ENCODE measurements at places on chromosomes 12 and 14.

DNA sequence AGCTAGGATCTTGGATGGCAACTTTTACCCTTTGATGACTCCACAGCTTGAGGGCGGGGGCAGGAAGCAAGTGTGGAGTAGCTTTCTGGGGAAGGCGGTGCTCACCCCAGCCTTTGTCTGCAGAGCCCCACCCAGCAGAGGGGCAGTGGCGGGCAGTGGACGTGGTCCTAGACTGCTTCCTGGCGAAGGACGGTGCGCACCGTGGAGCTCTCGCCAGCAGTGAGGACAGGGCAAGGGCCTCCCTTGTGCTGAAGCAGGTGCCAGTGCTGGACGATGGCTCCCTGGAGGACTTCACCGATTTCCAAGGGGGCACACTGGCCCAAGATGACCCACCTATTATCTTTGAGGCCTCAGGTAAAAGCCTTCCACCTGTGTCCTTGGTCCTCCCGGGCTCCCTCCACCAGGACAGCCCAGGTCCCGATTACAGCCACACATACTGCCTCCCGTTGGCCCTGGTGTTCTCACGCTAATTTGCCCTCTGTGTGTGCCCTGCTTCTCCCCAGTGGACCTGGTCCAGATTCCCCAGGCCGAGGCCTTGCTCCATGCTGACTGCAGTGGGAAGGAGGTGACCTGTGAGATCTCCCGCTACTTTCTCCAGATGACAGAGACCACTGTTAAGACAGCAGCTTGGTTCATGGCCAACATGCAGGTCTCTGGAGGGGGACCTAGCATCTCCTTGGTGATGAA, 1.2 kb downstream of the TAPBPL start:
- DNase-seq, result no peak

DNA sequence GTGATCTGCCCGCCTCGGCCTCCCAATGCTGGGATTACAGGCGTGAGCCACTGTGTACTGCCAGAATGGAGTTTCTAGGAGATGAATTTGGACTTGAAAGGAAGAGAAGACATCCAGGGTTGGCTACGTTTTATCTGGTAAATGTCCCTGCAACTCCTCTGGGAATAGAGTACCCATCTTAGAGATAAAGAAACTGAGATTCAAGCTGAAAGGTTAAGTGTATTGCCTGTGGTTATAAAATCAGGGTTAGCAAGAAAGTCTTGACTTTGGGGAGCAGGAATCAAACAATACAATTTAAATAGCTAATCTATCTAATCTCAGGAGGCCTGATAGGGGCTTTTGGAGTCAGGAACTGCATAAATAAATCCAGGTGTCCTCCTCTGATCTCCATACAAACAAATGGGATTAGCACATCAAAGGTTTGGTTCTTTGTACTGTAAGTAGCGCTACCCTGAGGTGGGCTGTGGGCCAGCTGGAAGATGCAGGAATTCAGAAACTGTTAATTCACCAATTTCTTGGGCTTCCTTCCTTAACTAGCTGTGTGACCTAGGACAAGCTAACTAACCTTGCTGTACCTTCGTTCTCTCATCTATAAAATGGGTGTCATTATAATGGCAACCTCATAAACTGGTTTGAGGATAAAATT, 45.1 kb downstream of the TBX3 start:
- no peak for DNase-seq

DNA sequence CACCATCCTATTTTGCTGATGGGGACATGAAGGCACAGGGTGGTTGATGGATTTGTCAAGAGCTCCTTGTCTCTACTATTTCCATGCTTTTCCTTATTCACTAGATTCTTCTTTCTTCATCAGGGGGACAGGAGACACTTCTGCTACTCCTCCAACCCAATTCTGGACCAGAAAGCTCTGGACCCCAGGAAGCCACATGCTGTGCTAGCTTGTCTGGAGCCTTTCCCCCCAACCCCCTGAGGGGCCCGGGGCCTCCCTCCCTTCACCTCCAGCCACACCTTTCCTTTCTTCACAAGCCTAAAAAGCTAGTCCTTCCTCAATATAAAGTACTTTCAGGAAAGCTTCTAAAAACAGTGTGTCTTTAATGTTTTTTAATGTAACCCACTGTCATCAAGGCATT, 75.1 kb upstream of the CAPRIN2 start:
- DNase-seq, result no peak

DNA sequence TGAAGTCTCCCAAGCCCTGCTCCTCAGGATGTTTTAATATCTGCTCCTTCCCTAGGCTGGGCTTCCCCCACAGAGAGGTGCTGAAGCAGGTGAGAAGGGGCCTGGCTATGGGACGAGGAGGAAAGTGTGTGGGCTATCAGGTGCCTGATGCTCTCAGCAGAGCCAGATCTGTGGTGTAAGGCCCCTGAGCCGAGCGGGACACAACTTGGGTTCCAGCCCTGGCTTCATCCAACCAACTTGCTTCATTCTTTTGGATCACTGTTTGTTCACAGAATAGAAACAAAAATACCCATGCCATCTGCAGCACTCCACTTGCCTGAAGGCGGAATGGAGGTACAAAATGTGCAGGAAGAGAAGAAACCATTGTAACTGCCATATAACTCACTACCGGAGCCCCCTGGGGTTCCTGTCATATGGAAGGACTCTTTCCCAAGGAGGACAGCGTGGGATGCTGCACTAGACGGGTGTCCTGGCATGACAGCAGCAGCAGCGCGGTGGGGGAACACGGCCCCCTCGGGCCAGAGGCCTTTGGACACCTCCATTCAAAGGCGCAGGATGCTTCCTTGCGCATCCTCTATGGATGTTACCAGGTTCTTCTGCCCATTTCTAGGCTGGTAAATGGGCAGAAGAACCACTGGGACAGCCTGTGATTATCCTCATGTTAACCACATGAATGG, 95.8 kb downstream of the CRACR2A start:
- DNase-seq, result no peak

DNA sequence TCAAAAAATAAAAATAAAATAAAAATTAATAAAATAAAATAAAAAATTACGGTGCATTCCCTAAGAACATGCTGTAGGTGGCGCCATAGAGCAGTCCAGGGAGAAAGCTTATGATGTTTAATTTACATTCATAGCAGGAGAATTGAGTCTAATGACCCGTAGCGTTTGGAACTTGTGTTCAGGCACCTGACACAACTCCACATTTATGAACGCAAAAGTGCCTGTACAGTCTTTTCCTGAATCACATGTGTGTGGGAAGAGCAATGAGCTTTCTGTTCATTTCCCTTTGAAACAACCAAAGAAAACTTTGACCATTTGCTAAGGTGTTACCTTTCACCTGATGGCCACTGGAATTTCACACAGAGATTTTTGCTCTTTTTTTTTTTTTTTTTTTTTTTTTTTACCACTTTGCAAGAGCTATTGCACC, 60.6 kb upstream of the KCNA1 start:
- DNase-seq, result no peak

DNA sequence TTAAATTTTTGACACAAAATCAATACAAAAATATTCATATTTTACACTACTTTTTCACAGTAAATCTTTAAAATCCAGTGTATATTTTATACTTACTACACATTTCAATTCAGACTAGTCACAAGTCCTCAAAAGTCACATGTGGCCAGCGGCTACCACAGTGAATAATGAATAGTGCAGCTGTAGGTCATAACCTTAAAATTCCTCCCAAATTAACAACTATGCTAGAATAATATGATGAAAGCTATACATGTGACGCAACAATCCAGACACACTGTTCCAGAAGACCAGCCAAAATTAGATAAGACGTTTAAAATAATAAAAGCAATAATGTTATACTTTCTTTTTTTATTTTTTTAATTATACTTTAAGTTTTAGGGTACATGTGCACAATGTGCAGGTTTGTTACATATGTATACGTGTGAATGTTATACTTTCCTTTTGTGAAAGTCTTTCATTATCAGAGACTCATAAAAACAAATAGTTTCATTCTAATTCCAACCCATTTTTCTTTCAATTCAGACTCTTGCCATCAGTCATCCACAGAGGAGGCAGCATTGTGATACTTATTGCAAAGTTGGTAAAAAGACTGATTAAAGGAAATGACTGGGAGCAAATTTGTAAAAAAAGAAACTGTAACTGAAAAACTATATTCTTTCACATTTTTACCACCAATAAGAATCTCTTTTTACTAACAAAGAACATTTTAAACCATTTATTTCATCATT, 67.0 kb downstream of the C2CD5 start:
- no peak for DNase-seq

GRCh38 chr12:69648476-69648875, 37.8 kb upstream of the LRRC10 start:
- DNase-seq, result no peak

GRCh38 chr14:99179946-99180345, 92.1 kb downstream of the BCL11B start:
- DNase-seq, result no peak

GRCh38 chr12:101793401-101793800, 37.4 kb downstream of the GNPTAB start:
- no peak for DNase-seq

DNA sequence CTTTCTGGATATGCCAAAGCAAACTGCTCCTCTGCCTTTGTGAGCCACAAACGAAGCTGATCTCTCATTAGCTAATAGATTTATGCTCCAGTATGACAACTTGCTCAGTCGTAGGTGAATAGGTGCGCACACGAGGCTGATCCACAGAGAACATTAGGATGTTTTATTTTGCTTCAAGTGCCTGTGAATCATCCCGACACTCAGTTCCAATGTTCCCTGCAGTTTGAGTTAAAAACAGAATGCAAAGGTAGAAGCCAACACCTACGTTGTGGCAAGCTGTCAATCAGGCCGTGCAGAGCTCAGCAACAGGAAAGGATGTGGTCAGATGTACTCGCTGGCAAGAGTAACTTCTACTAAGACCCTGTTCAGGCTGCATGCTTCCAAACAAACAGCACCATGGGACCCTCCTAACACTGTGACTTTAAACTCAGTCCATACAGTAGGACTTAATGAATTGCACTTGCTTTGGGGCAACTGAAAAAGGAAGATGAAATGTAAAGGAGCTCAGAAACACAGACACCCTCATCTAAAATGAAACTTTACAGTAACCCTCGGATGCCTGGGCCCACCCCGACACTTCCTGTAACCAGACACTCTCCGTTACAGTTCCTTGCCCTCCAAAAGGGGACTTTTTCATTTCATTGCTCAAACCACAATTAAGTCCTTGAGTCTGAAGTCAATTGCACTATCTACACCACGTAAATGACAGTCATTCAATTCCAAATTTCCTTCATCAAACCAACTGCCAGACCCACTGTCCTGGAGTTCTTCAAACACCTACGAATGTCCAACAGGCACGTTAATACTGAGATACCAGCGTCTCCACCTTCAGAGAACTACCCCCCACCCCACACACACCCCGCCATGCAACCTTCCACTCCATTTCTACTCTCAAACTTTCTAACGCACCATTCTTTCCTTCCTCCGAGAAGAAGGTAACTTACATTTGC, 1.6 kb downstream of the CCDC88C start:
- no peak for DNase-seq

GRCh38 chr12:114679942-114680341, 4.0 kb downstream of the TBX3 start:
- DNase-seq, result no peak

DNA sequence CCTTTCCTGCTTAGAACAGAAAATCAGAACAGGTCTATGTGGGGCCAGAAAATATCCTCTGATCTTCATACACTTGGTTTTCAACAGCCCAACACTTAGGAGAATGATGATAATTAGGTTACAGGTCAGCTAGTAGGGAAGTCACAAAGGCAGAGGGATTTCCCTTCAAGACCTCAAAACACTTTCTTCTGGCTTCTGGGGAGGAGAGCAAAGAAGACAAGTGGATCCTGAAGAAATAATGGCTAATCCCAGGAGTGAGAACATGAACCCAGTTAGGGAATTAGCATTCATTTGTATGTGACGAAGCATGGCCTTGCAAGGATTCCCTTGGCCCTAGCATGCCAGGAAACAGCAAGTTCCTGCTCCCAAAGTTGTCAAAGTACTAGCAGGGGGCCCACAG, 223.3 kb downstream of the BCAT1 start:
- DNase-seq, result no peak

DNA sequence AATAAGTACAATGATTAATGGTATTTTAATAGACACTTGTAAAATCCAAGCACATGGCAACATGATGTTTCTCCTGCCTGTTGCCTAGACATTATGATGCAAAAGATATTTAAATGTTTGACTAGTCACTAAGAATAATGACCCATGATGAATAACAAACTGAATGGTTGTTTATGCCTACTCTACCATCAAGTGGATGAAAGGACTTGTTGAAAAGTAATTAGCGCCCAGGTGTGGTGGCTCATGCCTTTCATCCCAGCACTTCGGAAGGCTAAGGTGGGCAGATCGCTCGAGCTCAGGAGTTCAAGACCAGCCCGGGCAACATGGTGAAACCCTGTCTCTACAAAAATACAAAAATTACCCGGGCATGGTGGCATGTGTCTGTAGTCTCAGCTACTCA, 30.7 kb downstream of the KIF21A start:
- DNase-seq, result no peak

DNA sequence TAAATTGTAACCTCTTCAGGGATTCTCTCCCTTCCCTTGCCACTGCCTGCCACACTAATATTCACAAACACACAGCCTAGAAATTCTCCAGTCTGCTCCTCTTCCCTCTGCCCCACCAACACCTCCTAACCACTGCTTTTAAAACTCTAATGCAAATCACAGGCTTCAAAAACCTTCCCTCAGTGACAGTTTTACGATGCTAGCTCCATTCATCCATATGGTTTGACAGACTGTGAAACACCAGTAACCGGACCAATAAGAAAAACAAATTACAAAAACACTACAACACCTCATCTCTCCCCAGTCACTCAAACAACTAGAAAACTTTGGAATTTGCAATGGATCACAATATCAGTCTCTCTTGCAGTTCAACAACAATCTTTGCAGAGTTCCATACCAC, 5.7 kb downstream of the DPF3 start:
- no peak for DNase-seq

GRCh38 chr14:38208618-38209562, 1.2 kb downstream of the SSTR1 start:
- no peak for DNase-seq

DNA sequence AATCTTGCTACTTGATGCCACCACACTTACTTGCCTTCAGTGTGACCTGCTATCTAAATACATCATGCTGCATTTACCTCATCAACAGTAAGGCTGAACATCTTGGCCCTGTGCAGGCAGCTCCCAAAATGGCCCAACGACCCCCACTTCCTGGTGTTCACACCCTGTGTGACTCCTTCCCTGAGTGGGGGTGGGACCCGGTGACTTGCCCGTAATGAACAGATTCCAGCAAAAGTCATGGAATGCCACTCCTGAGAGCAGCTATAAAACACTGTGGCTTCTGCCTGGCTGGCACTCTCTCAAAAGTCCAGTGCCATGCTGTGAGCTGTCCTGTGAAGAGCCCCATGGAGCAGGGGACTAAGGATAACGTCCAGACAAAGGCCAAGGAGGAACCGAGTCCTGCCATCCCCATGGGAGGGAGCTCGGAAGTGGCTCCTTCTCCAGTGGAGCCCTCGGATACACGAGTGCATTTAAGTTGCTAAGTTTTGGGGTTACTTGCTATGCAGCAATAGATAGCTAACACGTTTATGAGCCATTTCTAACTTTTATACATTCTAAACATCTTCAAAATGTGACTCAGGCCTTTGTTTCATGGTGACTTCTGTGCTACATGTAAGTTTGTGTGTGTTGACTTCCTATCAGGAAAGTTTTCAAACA, 33.0 kb downstream of the P2RX2 start:
- no peak for DNase-seq

Measured in stimulated activated CD4-positive, alpha-beta T cell treated with anti-CD3 and anti-CD28 coated beads, TNF-alpha, amount 100 ng/mL, for 48 hours (primary cell).